Activated naive CD4-positive, alpha-beta T cell treated with anti-CD3 and anti-CD28 coated beads for 36 hours (primary cell): ENCODE measurements at places on chromosomes 7 and 10. TPM values are rescaled to one million over a fixed set of nuclear protein-coding genes. Genes with fewer than 3 reads are reported as not detected.

- DNase-seq: no peak
- H3K4me3 ChIP-seq: no peak overlapping the region
- no peaks in the 10 kb centered on the region for H3K36me3 ChIP-seq
- H3K27me3 ChIP-seq: no peaks in the 10 kb centered on the region
- H3K27ac ChIP-seq: no peak overlapping the region
- H3K4me1 ChIP-seq: no peaks in the 10 kb centered on the region
Measured at GRCh38 chr10:127411062-127411461, 138.0 kb upstream of the NPS start.

DNA sequence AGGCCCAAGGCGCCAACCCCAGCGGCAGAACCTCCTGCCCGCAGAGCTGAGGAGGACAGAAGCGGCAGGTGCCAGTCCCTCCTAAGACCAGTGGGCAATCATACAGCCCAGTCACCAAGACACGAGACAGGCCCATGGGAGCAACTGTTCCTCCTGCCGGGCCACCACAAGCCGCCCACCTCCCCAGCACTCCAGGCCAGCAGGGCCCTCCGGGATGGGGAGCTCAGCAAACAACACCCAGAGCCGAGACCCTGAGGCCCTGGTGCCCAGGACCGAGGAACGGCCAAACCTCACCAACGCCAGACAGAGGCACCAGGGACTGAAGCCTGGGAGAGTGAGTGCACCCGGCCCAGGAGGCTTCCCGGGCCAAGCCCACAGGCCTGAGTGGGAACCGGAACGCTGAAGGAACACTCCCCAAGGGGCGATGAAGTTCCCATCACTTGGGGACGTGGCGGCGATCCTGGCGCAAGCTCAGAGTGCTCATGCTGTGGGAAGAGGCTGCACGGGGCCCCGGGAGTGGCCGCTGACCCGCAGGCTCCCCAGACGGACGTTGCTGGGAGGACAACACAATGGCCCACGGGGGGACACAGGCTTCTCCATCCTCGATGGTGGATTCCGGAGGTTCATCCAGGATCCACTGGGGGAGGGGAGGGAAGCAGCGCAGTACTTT is 35.1 kb downstream of the GPER1 start:
- peaks cover 6% of the 10 kb centered on the region for H3K36me3 ChIP-seq
- H3K4me1 ChIP-seq: peaks cover 12% of the 10 kb centered on the region
- H3K27me3 ChIP-seq: no peaks in the 10 kb centered on the region
- no peak overlapping the region for H3K27ac ChIP-seq
- no peak for DNase-seq

SPDYE6 gene
- total RNA-seq: not detected

GRCh38 chr7:1243964-1244416 is 11.3 kb downstream of the UNCX start:
- DNase-seq: no peak
- peaks cover 16% of the 10 kb centered on the region for H3K4me1 ChIP-seq
- no peaks in the 10 kb centered on the region for H3K36me3 ChIP-seq

PNLIPRP3 gene
- total RNA-seq: not detected

STAG3 gene
- 41.0 TPM for total RNA-seq

GRCh38 chr7:41481353-41481752 is 221.5 kb downstream of the INHBA start:
- no peak overlapping the region for H3K27ac ChIP-seq
- H3K36me3 ChIP-seq: no peaks in the 10 kb centered on the region
- DNase-seq: no peak
- no peak overlapping the region for H3K4me3 ChIP-seq
- no peaks in the 10 kb centered on the region for H3K4me1 ChIP-seq
- no peaks in the 10 kb centered on the region for H3K27me3 ChIP-seq

DNA sequence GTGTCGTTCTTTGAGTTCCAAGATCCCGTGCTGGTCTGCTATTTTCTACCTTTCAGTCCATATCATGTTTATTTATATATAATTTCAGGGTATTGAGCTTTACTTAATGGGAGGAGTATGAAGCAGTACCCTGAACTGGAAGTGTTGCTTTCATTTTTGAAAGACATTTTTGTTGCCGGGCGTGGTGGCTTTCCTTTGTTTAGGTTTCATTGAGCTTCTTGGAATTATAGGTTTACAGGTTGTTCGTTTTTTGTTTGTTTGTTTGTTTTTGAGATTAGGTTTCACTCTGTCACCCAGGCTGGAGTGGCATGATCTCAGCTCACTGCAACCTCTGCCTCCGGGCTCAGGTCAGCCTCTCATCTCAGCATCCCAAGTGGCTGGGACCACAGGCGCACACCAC is 7.4 kb downstream of the ZNF487 start:
- peaks cover 9% of the 10 kb centered on the region for H3K36me3 ChIP-seq
- no peak for DNase-seq
- H3K4me1 ChIP-seq: peaks cover 4% of the 10 kb centered on the region
- no peaks in the 10 kb centered on the region for H3K27me3 ChIP-seq
- no peak overlapping the region for H3K27ac ChIP-seq

MINDY4 gene
- total RNA-seq: 1.2 TPM

GRCh38 chr10:129646973-129647372 is 179.9 kb downstream of the MGMT start:
- H3K27ac ChIP-seq: no peak overlapping the region
- H3K27me3 ChIP-seq: no peaks in the 10 kb centered on the region
- H3K4me3 ChIP-seq: no peak overlapping the region
- H3K36me3 ChIP-seq: peaks cover 26% of the 10 kb centered on the region

BBIP1 gene
- total RNA-seq: 42.6 TPM

- no peak overlapping the region for H3K4me3 ChIP-seq
- no peak overlapping the region for H3K27ac ChIP-seq
- peaks cover 28% of the 10 kb centered on the region for H3K36me3 ChIP-seq
Measured at GRCh38 chr10:110893559-110894179, 21.9 kb downstream of the PDCD4 start.

DNA sequence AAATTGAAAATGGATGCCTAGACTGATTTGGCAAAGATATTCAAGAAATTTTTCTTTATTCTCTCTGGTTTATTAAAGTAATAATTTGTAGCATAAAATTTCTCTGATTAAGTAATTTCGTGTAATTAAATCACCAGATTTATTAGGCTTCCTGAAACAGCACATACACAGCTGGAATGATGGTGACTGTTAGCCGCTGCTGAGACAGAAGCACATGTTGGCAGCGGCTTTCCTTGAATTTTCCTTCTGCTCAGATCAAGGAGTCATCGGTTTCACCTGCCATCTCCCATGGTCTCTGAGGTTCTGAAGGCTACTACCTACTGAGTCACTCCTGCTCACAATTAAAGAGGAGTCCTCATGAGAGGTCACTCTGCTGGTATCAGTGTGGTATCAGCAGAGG is 101.5 kb downstream of the GFRA1 start:
- no peak for DNase-seq
- H3K36me3 ChIP-seq: no peaks in the 10 kb centered on the region
- no peaks in the 10 kb centered on the region for H3K27me3 ChIP-seq
- H3K4me3 ChIP-seq: no peak overlapping the region

DNA sequence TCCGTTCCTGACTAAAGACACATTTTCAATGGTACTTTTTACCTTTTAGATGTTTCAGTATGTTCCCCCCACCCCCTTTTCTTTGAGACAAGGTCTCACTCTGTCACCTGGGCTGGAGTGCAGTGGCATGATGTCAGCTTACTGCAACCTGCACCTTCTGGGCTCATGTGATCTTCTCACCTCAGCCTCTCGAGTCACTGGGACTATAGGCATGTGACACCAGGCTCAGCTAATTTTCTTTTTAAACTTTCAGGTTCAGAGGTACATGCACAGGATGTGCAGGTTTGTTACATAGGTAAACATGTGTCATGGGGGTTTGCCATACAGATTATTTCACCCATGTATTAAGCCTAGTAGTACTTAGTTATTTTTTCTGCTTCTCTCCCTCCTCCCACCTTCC is 99.3 kb upstream of the RPA3 start:
- H3K36me3 ChIP-seq: peaks cover 18% of the 10 kb centered on the region
- no peaks in the 10 kb centered on the region for H3K27me3 ChIP-seq
- no peak overlapping the region for H3K27ac ChIP-seq
- H3K4me1 ChIP-seq: peaks cover 32% of the 10 kb centered on the region

GRCh38 chr7:117347480-117347879 is 24.6 kb upstream of the WNT2 start:
- no peaks in the 10 kb centered on the region for H3K36me3 ChIP-seq
- H3K4me3 ChIP-seq: no peak overlapping the region
- H3K4me1 ChIP-seq: no peaks in the 10 kb centered on the region
- H3K27ac ChIP-seq: no peak overlapping the region
- DNase-seq: no peak
- H3K27me3 ChIP-seq: peaks cover 4% of the 10 kb centered on the region

DNA sequence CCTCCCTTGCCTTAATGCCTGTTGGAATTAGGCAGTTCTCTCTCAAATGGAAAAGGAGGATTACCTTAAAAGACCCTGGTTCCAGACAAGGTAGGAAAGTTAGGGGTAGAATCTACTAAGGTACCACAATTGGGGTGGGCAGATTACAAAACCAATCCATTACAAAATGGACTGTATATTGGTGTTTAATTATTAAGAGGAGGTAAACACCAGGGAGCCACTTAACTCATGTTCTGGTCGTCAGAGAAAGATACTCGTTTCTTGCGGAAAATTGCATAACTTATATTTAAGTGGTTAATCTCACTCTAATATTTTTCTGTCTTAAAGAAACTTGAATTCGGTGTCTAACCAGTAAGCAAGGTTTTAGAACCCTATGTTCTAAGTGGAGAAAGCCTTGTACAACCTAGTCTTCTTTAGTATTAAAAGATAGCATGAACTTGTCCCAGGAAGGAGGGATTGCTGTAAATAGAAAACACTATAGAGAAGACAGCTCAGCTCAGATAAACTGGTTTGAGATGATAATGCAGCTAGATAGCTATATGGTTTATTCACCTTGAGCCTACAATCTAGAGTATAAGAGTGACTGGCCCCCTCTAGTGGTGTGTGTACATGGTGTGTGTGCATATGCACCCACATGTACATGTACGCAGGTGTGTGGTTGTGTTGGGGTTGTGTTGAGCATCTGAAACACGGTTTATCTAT is 58.0 kb upstream of the STRIP2 start:
- H3K4me1 ChIP-seq: peaks cover 49% of the 10 kb centered on the region
- no peaks in the 10 kb centered on the region for H3K27me3 ChIP-seq
- DNase-seq: peak; percentile 86
- H3K27ac ChIP-seq: no peak overlapping the region

- no peaks in the 10 kb centered on the region for H3K36me3 ChIP-seq
- DNase-seq: no peak
- no peaks in the 10 kb centered on the region for H3K27me3 ChIP-seq
Measured at GRCh38 chr7:91468256-91468655, 204.0 kb downstream of the FZD1 start.

TSPAN33 gene
- total RNA-seq: 7.9 TPM

DNA sequence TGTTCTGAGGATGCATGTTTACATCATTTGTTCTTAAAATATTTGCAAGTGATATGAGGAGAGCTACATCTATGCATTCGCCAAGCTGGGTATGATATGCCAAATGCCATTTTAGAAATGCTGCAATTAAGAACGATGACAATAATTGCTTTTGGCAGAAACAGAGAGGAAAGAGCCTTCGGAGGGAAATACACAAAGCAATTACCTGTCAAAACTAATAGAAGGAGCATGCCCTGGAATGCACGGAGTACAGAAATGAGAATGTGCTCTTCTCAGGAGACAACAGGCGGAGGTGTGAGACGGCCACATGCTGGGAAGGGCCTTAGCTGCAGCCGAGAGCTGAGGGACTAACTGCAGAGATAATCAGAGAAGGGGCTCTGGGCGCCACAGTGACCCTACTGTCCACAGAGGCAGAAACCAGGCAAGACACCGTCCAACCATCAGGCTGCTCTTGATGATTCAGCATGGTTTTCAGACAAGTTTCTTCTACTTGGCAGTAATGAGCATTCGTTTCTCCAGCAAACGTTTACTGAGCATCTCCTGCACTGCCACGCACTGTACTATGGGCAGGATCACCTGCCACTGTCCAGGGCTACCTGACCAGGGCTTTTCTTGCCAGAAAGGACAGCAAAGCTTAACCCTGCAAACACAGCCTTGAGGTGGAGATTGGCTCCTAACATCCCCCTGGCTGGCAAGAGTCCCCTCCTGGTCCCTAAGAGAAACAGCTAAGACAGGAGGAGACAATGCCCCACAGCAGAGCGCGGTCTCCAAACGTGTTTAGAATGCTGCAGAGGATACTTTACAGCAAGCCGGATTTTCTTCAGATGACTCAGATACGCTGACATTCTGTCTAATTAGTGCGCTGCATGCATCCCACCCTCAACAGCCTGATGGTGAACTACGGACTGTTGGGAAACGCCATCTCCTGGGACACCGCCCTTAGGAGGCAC is 18.1 kb downstream of the VIPR2 start:
- H3K36me3 ChIP-seq: no peaks in the 10 kb centered on the region
- peaks cover 5% of the 10 kb centered on the region for H3K27me3 ChIP-seq
- no peak for DNase-seq

SYT15 gene
- 0.30 TPM for total RNA-seq

XPNPEP1 gene
- 52.6 TPM for total RNA-seq

DNA sequence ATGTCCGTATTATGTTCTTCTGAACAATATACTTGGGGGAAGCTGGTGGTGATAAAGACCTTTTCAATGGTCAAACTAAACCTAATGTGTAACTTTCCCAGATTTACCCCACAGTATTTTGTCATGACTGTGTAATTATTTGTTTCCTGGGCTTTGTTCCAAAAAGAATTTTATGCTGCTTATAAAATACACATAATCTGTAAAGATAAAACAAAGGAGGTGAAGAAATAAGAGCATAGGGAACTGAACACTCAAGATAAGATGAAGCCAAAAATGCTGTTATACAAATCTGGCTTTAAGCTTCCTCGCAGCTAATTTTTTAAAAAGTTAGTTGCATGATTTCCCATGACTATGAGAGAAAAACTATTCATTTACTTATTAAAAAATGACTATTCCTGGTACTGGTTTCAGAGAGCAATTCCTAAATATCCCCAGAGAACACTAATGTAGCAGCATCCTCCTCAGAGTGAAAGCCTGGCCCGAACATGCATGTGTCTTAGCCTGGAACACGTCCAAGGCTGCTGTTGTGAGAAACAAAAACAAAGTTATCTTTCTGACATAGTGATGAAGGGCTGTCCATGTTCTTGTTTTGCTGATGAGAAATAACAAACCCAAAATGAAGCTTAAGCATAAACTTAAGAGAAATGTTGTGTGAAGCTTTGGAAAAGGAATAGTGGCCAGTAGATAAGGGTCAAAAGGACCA is 33.9 kb downstream of the MALSU1 start:
- H3K27me3 ChIP-seq: no peaks in the 10 kb centered on the region
- H3K4me3 ChIP-seq: no peak overlapping the region
- H3K4me1 ChIP-seq: no peaks in the 10 kb centered on the region

DNA sequence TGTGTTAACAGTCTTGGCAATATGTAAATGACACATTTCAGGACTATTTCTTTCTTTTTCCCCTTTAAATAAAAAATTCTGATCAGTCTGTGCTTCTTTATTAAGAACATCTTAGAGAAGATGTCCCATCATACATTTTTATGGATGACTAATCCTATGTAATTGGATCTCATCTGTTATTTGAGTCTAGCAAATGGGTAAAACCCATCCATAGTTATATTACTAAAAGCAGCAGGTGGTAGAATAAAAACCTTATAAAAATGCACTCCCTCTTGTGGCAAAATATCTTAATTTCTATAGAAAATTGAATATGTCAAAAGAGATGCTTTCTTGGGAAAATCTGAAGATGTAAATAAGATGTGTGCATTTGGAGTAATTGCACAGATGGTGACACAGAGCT is 35.3 kb downstream of the TRRAP start:
- peaks cover 34% of the 10 kb centered on the region for H3K36me3 ChIP-seq
- H3K4me3 ChIP-seq: no peak overlapping the region
- DNase-seq: no peak
- no peaks in the 10 kb centered on the region for H3K4me1 ChIP-seq
- no peaks in the 10 kb centered on the region for H3K27me3 ChIP-seq

RPA3 gene
- total RNA-seq: 223 TPM

- DNase-seq: no peak
- H3K27ac ChIP-seq: no peak overlapping the region
- H3K36me3 ChIP-seq: no peaks in the 10 kb centered on the region
- peaks cover 7% of the 10 kb centered on the region for H3K4me1 ChIP-seq
- H3K4me3 ChIP-seq: no peak overlapping the region
Measured at GRCh38 chr10:62619413-62619738, 185.1 kb upstream of the ADO start.
